NCI-H345 (cell line): ENCODE measurements at places on chromosomes 1 and 21.
A peak's percentile ranks its signal among the peaks of the same experiment; 100 is the strongest.

DNA sequence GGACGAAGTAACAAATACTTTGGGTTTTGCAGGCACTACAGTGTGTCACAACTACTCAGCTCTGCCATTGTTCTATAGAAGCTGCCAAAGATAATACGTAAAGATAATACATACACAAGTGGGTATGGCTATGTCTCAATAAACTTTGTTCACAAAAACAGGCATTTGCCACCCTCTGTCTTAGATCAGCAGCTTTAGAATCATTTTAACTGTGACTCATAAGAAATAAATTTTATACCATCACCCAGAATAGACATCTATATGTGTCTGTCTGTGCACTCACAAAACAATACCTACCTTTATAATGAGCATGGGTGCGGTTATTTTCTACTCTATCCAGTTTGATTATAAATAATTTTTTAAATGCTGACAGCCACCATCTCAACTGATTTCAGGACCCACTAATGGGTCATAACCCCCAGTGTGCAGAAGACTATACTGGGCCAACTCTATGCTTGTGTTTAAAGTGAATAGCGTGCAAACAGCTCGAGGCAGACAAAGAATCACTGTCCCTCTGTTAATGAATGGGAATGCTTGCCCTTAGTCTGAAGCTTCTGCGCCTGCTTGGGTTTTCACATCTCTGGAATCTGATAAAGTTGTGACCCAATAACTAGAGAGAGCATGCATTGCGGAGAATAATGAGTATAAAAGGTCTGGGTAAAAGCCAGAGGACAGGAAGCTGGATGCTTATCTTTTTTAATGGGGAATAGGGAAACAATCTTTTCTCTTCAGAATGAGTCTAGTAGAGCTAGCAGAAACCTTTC, 216.2 kb downstream of the PLPP3 start:
- no peak for DNase-seq

- no peak for DNase-seq
Observed at GRCh38 chr1:167909691-167910180, 4.2 kb downstream of the ADCY10 start.

GRCh38 chr1:238258510-238258909, 367.8 kb upstream of the ZP4 start:
- DNase-seq = no peak

DNA sequence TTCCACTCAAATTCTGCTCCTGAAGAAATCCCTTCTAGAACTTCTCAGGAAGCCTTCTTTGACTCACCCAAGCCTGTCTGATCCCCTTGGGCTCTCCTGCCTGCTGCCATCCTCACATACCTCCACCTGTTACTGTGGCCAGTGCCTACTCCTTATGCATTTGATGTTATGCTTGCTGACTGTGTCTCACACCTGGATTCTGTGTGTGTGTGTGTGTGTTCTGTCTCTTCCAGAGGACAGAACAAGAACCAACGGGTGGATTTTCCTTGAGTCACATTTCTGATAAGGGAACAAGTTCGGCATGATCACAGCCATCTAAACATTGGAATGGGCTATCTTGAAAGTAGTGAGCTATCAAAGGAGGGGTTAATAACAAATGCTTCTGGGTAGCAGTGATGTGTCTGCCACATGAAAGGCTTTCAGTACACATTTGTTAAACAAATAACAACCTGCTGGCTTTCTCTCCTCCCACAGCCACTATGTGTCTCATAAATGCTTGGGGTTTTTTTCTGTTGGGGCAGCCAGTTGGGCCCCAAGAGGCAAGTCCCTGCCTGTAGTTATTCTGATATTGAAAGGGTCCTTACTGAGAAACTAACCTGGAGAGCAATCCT, 8.9 kb upstream of the GPR37L1 start:
- peak; percentile 61 for DNase-seq

DNA sequence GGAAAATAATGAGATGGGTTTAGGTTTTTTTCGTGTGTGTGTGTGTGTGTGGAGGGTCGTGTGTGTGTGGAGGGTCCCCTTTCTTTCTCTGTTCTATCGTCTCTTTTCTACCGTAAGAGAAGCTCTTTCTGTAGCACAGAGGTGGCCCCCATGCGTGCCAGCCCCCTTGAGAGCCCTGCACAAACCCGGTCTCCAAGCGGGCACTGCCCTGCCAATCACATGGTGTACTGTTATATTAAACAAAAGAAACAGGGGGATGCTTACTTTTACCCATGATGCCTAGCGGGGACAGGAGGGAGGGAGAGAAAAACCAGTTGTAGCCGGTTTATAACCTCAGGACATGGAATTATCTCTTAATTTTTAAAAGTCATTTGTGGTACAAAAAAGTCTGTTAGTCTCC, 41.0 kb downstream of the GATAD2B start:
- DNase-seq = peak; percentile 98

- DNase-seq = no peak
Observed at GRCh38 chr1:112307930-112308591, 88.0 kb upstream of the CTTNBP2NL start.

GRCh38 chr1:155255243-155256007, at the start of gene ENTREP3:
TSS of gene ENTREP3 (minus strand) at chr1:155255483. CDS start at chr1:155254877, 606 bp downstream.
- peak; percentile 96 for DNase-seq

GRCh38 chr1:77579547-77579946, 102.9 kb downstream of the ZZZ3 start:
- no peak for DNase-seq

GRCh38 chr1:239717097-239717917, 330.9 kb downstream of the CHRM3 start:
- no peak for DNase-seq

GRCh38 chr1:91747666-91748065, 138.3 kb downstream of the TGFBR3 start:
- no peak for DNase-seq

GRCh38 chr1:17713993-17714392, 41.1 kb upstream of the ACTL8 start:
- DNase-seq = no peak

GRCh38 chr1:164843743-164844500, 284.9 kb downstream of the PBX1 start:
- DNase-seq = no peak
